Suppressor macrophage (primary cell): ENCODE measurements at places on chromosomes 6 and 20.

DNA sequence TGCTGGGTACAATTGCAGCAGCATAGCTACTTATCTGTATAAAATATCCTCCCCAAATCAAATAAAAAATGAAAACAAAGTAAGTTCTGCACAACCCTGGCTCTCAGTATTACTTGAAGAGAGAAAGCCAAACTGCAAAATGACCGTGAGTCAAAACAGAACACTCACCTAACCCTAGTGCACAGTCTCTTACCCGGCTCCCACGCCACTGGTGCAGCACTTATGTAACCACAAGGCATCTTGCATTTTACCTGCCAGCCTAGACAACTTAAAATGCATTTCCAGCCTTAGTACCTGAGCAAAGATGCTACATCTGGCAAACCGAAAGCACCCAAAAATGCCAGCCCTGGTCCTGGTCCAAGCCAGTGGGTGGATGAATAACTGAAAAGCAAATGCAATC, 12.4 kb upstream of the SIRPB1 start:
- no peak for DNase-seq

DNA sequence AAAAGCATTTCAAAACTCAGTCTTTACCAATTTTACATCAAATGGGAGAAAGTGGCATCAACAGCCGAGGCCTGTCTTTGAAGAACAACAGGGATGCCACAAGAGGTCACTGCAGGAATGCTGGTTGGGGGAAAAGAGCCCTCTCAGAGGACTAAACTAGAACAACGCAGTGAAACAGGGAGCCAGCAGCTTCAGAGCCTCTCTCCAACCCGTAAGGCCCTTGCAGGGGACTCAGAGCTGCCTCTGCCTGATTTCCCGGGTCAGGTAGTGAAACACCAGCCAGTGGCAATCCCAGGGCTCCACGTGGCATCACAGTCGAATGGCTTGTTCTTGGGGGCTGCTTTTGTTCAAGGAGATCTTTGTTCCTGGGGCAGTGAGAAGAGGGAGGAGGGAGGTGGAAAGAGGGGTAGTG, 55.0 kb upstream of the KCNK16 start:
- DNase-seq, result peak; percentile 40

DNA sequence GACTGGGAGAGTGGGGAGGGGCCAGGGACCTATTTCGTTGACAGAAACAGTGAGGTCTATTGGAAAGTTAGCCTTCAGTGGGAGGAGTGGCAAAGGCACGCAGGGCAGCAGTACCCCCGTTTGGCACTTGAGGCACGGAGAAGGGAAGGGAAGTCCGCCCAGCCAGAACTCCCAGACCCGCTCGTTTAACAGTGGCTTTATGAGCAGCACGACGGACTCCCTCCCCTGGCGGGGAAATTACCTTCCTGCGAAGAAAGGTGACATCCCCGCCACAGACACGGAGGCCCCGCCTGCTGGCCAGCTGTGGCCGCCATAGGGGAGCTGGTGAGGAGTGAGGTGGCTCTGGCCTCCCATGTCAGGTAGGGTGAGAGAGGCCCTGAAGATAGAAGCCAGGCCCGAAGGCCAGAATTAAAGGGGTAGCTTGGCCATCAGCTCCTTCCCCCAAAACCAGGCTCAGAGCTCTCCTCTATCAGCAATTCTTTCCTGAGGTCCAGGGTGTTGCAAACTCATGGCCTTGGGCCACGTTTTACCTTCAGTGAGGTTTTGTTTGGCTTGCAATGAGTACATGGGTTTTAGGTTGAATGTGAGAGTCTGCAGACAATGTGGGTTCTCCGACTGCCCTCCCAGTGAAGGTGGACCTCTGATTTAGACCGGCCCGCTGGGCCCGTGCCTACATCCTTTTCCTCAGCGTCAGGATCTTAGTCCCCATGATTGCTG, 123.7 kb downstream of the MRPL14 start:
- DNase-seq, result peak; percentile 19

- DNase-seq, result no peak
Observed at GRCh38 chr6:73325656-73326055, 28.4 kb downstream of the DPPA5 start.

DNA sequence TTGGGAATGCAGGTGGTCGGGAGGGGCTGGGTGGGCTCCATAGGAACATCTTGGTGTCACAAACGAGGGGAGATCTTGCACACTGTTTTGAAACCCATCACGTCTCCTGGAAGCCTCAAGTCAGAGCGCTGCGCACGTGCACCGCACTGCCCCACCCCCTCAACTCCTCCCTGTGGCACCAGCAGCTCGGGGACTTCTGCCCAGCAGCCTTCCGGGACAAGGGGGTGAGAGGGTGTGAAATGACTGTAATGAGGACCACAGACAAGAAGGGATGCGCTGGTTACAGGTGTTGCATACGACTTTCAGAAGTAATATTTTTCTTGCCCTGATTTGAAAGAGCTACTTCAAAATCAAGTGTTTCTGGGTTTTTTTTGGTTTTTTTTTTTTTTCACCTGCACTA, 60.3 kb downstream of the FOXC1 start:
- DNase-seq, result no peak

DNA sequence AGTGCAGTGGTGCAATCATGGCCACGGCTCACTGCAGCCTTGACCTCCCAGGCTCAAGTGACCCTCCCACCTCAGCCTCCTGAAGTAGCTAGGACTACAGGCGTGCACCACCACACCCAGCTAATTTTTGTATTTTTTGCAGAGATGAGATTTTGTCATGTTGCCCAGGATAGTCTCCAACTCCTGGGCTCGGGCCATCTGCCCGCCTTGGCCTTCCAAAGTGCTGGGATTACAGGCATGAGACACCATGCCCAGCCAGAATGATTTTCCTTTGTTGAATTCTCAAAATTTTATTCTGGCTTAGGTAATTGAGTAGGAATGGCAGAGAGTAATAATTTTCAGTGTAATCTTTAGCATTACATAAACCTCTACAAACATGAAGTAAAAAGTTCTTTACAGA, 37.1 kb downstream of the SLC16A10 start:
- DNase-seq, result no peak

GRCh38 chr6:163113358-163113962, 301.1 kb upstream of the QKI start:
- DNase-seq, result no peak

GRCh38 chr6:44674226-44675155, 287.0 kb downstream of the CDC5L start:
- DNase-seq, result no peak

DNA sequence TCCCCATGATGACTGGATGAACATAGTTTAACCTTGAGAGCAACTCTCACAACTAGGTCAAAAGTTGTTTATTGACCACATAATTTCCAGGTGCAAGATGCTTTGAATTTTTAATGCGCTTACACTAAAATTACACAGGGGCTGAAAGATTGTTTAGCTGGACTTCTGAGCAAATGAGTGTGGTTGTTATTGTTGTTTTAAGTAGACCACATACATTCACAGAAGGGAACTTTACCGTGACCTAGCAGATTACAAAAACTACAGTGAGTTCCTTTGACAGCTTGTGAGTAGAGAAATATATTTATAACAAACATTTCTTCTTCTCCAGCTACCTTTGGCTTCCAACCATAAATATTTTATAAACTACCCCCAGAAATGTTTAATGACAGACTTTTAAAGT, 178.9 kb downstream of the UST start:
- DNase-seq, result no peak

DNA sequence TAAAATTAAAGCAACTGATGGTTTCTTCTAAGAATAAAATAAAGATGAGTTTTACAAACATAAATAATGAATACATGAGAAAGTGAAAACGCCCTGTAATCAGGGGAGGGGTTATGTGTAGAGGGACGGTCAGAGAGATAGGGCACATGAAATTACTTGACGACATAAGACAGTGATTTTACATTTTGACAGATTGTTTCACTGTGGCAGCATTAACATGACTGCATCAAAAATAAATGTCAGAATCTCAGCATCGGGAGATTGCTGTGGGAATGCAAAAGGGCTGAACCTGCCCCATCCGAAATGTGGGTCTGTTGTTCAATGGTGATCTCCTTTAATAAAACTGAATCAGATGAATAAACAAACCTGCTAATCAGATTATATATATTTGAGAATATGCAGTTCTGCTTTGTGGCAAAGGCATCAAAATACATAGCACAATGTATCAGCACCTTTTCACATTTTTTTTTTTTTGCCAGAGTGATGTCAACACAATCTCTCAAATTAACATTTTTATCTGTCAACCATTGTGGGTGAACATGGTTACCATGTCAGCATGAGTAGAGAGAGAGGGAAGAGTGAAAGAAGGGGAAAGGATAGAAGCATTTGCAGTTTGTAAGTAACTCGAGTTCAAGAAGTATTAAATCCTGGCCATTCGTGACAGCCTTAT, 177.1 kb upstream of the MAN1A1 start:
- no peak for DNase-seq

DNA sequence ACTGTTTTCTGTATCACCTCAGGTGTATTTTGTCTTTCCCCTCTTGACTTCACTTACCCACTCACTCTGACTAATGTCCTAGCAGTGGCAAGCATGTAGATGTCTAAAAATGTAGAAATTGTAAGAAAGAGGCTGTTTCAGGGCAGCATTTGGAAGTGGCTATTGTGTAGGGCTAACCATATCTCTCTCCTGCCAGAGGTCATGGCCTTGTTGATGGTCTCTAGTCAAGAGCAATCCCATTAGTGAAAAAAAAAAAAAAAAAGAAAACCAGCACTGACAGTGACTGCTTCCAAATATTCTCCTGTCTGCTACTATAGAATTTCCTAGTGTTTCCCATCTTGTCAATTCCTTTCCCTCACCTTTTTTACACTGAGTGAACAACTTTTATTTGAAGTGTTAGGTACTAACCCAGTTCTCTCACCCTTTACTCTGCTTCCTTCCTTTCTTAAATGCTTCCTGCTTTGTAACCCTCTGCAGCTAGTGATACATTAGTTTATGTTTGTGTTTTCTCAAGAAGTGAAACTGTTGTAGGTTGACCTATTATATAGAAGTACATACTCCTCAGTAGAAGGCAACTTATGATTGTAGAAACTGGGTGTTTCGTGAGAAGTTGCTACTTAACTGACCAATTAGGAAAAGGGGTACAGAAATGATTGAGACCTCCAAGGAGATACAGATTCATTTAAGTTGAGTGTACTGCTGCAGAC, 174.1 kb upstream of the PTPRK start:
- DNase-seq, result no peak

DNA sequence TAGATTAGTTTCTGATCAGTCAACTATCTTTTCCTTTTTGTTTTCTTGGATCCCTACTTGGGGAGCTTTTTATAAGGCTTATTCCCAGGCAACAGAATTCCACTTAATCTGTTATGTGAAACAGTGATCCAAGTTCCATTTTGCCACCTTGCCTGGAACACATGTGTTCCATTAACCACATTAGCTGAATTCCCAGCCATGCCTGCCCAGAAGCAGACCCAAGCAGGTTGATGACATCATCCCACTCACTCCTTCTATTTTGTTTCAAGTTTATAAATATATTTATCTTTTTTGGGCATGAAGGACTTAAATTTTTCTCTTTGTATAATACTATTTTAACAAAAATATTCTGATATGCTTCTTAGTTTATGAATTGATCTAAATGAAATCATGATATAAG, 587.4 kb downstream of the GRIK2 start:
- DNase-seq, result no peak

- DNase-seq, result no peak
Observed at GRCh38 chr6:2651961-2652360, 98.8 kb downstream of the MYLK4 start.

DNA sequence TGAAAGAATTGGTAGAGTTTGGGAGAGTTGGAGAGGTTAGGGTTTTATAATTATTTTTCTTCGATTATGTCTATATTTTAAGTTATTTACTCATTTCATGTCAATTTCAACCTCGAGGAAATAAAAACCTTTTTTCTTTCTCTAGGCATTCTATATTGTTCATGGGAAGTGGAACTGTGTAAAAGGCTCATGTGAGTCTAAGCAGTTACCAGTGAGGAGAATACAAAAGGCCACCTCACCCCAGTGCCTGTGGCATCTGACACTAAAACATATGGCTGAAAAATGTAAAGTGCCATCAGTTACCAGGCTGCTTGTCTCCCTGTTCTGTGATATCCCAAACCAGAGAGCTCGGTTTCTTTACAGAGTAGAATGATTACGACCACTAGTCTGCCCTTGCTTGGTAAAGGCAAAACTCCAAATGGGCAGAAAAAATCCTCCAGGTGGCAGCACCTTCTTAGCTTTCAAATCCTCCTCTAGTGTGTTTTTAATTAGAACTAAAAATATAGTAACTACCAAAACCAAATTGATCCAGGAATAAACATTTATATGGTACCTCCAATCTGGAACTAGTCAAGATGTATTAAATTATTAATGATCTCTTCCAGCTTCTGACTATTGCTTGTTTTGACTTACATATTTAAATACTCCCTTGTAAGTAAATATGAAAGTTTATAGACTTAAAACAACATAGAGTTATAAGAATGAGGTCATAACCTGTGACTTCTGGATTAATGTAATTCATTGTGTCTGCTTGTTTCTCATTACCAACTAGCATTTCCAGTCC, 122.6 kb upstream of the MCHR2 start:
- DNase-seq, result peak; percentile 41

- DNase-seq, result no peak
Observed at GRCh38 chr6:34312259-34312658, 63.5 kb upstream of the SMIM29 start.

- no peak for DNase-seq
Observed at GRCh38 chr6:127136786-127137185, 18.3 kb downstream of the RSPO3 start.

- DNase-seq, result no peak
Observed at GRCh38 chr20:34022839-34023234, 29.1 kb downstream of the RALY start.

DNA sequence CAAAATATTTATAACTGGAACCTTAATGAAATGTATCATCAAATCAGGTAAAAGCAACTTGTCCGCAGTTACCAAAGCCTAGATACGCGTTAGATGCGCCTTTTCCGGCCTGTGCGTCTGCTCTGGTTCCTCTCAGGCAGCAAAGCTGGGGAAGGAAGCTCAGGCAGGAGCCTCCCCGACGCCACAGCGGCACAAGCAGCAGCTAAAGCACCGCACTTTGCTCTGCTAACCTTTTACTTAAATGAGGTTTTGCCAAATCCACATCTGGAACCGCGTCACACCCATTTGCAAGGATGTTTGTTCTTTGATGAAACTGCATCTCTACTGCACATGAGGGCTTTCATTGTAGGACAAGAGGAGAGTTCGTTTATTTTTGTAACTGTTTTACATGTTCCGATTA, 36.8 kb downstream of the THBS2 start:
- no peak for DNase-seq

GRCh38 chr6:43744931-43745727, 24.9 kb upstream of the VEGFA start:
- DNase-seq, result no peak

- no peak for DNase-seq
Observed at GRCh38 chr6:155165029-155165710, 98.6 kb upstream of the CLDN20 start.

GRCh38 chr20:45911486-45912343, at the start of gene PLTP:
Gene PLTP, minus strand, starts transcription at chr20:45912155. Its CDS starts 703 bp downstream, at chr20:45911452.
- DNase-seq, result peak; percentile 41

GRCh38 chr6:23563323-23563722, 562.7 kb upstream of the NRSN1 start:
- DNase-seq, result no peak

DNA sequence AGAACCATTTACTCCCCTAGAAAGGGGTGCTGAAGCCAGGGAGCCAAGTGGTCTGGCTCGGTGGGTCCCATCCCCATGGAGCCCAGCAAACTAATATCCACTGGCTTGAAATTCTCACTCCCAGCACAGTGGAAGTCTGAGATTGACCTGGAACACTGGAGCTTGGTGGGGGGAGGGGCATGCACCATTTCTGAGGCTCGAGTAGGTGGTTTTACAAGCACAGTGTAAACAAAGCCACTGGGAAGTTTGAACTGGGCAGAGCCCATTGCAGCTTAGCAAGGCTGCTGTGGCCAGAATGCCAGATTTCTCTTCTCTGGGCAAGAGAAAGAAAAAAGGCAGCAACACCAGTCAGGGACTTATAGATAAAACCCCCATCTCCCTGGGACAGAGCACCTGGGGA, 855.8 kb upstream of the CITED2 start:
- DNase-seq, result no peak
